Large intestine (tissue), 12 donors: ENCODE measurements at places on chromosomes 5 and 9. TPM values are rescaled to one million over a fixed set of nuclear protein-coding genes. Genes with fewer than 3 reads are reported as not detected.

PAX5 gene
- polyA plus RNA-seq, result 0.06 TPM

NIPAL4 gene
- polyA plus RNA-seq, result 1.4 TPM

DNA sequence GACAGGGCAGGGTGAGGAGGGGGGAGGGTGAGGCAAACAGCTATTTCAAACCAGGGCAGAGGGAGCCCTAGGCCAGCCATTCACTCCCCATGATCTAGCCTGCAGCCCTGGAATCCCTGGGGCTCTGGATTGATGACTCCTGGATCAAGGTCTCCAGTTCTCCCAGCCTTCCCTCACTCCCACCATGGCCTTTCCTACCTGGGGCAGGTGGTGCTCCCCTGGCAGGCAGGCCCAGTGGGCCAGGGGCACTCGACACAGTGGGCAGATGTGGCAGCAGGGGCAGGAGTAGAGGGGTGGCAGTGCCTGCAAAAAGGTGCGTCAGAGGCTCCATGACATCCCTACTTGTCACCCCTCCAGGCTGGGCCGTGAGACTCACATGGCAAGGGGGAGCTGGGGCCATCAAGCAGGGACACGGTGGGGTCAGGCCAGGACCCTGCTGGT lies 6.0 kb downstream of the KIF12 start:
- H3K4me1 ChIP-seq, result peaks cover 16% of the 10 kb centered on the region
- no peak for DNase-seq
- no peaks in the 10 kb centered on the region for H3K27me3 ChIP-seq
- H3K4me3 ChIP-seq, result no peak overlapping the region
- H3K27ac ChIP-seq, result no peak overlapping the region

DNA sequence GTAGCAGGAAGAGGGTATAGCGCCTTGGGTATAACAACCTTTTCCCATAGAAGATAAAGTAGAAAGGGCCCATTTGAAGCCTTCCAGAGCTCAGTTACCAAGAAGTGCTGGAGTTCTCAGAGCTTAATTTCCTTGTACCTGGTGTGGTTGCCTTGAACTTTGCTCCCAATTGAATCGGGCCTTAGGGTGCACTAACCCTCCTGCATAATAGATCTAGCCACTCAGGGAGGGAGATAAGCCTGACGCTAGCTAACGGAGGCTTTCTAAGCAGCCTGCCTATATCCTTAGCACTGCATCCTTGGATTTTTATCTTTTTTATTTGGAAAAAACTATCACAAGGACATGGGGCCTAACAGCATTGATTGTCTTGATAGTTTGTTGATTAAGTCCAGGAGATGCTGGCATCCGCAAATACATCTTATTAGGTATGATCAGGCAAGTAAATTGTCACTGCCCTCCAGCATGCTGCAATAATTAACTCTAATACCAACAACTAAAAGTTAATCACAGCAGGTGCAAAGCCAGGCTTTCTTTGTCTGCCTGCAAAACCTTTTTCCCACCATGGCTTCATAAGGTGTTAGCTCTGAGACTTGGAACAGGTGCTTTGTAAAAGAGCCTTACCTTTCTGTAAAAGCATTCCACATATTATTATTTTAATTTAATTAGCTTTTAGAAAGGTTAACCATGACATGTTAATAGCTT lies 199.4 kb downstream of the SREK1 start:
- H3K4me3 ChIP-seq, result no peak overlapping the region
- no peaks in the 10 kb centered on the region for H3K27me3 ChIP-seq
- H3K4me1 ChIP-seq, result no peaks in the 10 kb centered on the region
- no peaks in the 10 kb centered on the region for H3K36me3 ChIP-seq
- DNase-seq, result peak; percentile 5

- peaks cover 14% of the 10 kb centered on the region for H3K4me1 ChIP-seq
- no peaks in the 10 kb centered on the region for H3K36me3 ChIP-seq
- H3K27ac ChIP-seq, result no peak overlapping the region
- DNase-seq, result peak; percentile 33
These were observed 162.1 kb downstream of the TENT4A start for GRCh38 chr5:6875376-6875775.

DNA sequence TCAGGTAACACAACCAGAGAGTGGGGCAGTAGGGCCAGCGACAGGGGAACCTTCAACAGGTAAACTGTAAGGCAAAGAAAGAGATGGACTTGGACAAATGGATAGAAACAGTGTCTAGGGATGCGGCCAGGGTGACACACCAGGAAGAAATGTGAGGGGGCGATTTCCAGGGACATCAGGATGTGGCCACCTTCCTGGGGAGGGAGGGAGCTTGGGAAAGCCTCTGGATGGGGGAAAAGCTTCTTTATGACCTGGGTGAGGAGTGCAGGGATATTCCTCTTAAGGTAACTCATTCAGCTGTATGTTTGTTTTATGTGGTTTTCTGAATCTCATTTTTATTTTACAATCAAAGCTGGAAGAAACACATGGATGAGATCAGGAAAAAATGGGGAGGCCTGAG lies 11.9 kb upstream of the NXNL2 start:
- DNase-seq, result no peak
- no peak overlapping the region for H3K4me3 ChIP-seq
- H3K27ac ChIP-seq, result no peak overlapping the region

- no peak overlapping the region for H3K4me3 ChIP-seq
- no peaks in the 10 kb centered on the region for H3K27me3 ChIP-seq
- DNase-seq, result no peak
These were observed 18.7 kb upstream of the CARNMT1 start for GRCh38 chr9:75046725-75047345.

DNA sequence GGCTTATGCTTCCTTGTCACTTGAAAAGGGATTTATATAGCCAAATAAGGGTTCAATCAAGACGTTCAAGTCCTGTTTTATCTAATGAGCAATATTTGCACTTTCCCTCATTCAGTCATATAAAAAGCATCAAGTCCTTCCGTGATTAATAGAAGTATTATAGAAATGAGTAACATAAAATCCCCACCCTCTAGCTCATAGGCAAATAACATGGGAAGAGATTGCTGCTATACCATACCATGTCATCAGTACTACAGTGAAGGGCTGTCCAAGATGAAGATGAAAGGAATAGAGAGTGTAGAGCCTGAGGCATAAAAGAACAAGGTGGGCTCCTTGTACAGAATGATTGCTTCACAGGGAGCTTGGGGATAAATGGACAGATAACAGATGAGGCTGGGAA lies 20.4 kb upstream of the PAPPA start:
- peaks cover 3% of the 10 kb centered on the region for H3K27me3 ChIP-seq
- no peak overlapping the region for H3K27ac ChIP-seq
- H3K4me3 ChIP-seq, result no peak overlapping the region
- H3K36me3 ChIP-seq, result no peaks in the 10 kb centered on the region
- H3K4me1 ChIP-seq, result no peaks in the 10 kb centered on the region

DNA sequence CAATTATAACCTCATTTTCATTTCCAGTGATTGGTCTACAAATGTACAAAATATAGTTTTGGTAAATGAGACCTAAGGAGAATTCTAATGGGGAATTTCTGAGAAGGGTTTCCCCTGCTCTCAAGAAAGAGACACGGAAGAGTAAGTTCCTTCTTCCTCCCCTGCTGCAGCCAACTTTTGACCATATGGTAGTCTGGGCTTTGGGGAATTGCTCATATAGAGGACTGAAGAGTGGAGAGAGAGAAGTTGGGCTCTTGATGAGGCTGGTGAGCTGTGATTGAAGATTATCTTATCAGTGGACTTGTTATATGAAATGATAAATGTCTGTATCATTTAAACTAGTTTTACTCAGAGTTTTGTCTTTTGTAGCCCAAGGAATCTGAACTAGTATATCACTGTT lies 4.3 kb upstream of the LNPEP start:
- H3K27ac ChIP-seq, result no peak overlapping the region
- H3K36me3 ChIP-seq, result no peaks in the 10 kb centered on the region
- no peak overlapping the region for H3K4me3 ChIP-seq

GRCh38 chr5:118247458-118247857 lies 740.9 kb downstream of the DTWD2 start:
- no peaks in the 10 kb centered on the region for H3K4me1 ChIP-seq
- no peak overlapping the region for H3K4me3 ChIP-seq
- no peaks in the 10 kb centered on the region for H3K27me3 ChIP-seq
- no peaks in the 10 kb centered on the region for H3K36me3 ChIP-seq
- H3K27ac ChIP-seq, result no peak overlapping the region
